Aorta (tissue), 5 donors: ENCODE measurements at places on chromosomes 6 and 20. TPM values are rescaled to one million over a fixed set of nuclear protein-coding genes. Genes with fewer than 3 reads are reported as not detected.

- H3K27me3 ChIP-seq, result no peaks in the 10 kb centered on the region
- no peak overlapping the region for H3K27ac ChIP-seq
- H3K36me3 ChIP-seq, result no peaks in the 10 kb centered on the region
- H3K4me3 ChIP-seq, result no peak overlapping the region
- H3K4me1 ChIP-seq, result no peaks in the 10 kb centered on the region
These were observed 453.0 kb downstream of the LMBRD1 start for GRCh38 chr6:69343851-69344250.

GRCh38 chr6:56958481-56958880, 3.6 kb downstream of the BEND6 start:
- no peak overlapping the region for H3K4me3 ChIP-seq
- no peaks in the 10 kb centered on the region for H3K4me1 ChIP-seq
- no peak for DNase-seq

GRCh38 chr6:107632381-107633136, 142.6 kb downstream of the SOBP start:
- H3K36me3 ChIP-seq, result no peaks in the 10 kb centered on the region
- H3K4me3 ChIP-seq, result no peak overlapping the region
- no peaks in the 10 kb centered on the region for H3K27me3 ChIP-seq
- no peak for DNase-seq

WFDC10B gene
- total RNA-seq, result not detected

- DNase-seq, result no peak
- no peaks in the 10 kb centered on the region for H3K27me3 ChIP-seq
- H3K36me3 ChIP-seq, result no peaks in the 10 kb centered on the region
- H3K4me3 ChIP-seq, result peak overlapping the region; percentile 60
These were observed 39.6 kb downstream of the ILRUN start for GRCh38 chr6:34657037-34657306.

GRCh38 chr6:41917528-41917927, 3.4 kb downstream of the MED20 start:
- H3K36me3 ChIP-seq, result peaks cover 3% of the 10 kb centered on the region
- H3K27ac ChIP-seq, result no peak overlapping the region
- no peak for DNase-seq
- no peak overlapping the region for H3K4me3 ChIP-seq

DNA sequence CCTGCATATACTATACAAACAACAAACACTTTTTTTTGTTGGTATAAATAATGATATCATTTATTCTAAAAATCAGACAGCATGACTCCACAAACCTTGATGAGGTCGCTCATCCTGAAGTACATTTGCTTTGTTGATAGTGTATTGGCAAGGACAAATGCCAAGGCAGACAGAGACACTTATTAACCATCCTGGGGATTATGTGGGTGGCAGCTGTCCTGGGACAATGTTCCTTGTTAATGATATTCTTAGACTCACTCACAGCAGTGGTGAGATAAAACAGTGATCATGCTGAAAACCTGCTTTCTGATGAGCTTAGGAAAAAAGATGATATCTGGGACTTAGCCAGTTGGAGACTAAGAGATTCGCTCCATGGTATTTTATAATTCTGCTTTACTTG, 85.4 kb upstream of the OGFRL1 start:
- H3K4me1 ChIP-seq, result no peaks in the 10 kb centered on the region
- H3K4me3 ChIP-seq, result no peak overlapping the region
- H3K27ac ChIP-seq, result no peak overlapping the region
- no peaks in the 10 kb centered on the region for H3K36me3 ChIP-seq

- H3K36me3 ChIP-seq, result no peaks in the 10 kb centered on the region
- no peaks in the 10 kb centered on the region for H3K27me3 ChIP-seq
- no peak for DNase-seq
- H3K4me1 ChIP-seq, result no peaks in the 10 kb centered on the region
- H3K4me3 ChIP-seq, result no peak overlapping the region
These were observed 59.5 kb downstream of the ID4 start for GRCh38 chr6:19896693-19897010.

DNA sequence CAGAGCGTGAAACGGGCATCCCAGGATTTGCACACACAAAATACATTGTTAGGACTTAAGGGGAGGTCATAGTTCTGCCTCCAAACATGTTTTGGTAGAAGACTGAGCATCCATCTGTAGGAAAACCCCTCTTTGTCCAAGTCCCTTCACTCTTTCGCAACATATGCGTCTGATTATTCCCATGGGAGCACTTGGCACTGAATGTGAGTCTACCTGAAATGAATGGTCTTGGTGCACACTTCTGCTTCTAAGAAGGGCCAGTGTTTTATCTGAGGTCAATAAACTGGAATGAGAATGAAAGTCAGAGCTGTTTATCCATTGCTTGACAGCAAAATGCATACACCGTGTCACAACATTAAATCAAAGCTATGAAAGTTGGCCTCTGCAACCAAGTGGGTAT, 33.0 kb downstream of the GJA10 start:
- H3K4me1 ChIP-seq, result no peaks in the 10 kb centered on the region
- DNase-seq, result no peak
- H3K27ac ChIP-seq, result no peak overlapping the region
- H3K36me3 ChIP-seq, result no peaks in the 10 kb centered on the region
- no peaks in the 10 kb centered on the region for H3K27me3 ChIP-seq

CCN5 gene
- total RNA-seq, result 59.4 TPM

- H3K4me3 ChIP-seq, result no peak overlapping the region
- DNase-seq, result no peak
- H3K4me1 ChIP-seq, result no peaks in the 10 kb centered on the region
- H3K27ac ChIP-seq, result no peak overlapping the region
These were observed 170.4 kb upstream of the SPTLC3 start for GRCh38 chr20:12838261-12838866.

TTI1 gene
- 11.8 TPM for total RNA-seq

- peaks cover 9% of the 10 kb centered on the region for H3K36me3 ChIP-seq
- no peak overlapping the region for H3K27ac ChIP-seq
- DNase-seq, result no peak
- no peaks in the 10 kb centered on the region for H3K4me1 ChIP-seq
These were observed 67.4 kb upstream of the HINT3 start for GRCh38 chr6:125888989-125889656.

DNA sequence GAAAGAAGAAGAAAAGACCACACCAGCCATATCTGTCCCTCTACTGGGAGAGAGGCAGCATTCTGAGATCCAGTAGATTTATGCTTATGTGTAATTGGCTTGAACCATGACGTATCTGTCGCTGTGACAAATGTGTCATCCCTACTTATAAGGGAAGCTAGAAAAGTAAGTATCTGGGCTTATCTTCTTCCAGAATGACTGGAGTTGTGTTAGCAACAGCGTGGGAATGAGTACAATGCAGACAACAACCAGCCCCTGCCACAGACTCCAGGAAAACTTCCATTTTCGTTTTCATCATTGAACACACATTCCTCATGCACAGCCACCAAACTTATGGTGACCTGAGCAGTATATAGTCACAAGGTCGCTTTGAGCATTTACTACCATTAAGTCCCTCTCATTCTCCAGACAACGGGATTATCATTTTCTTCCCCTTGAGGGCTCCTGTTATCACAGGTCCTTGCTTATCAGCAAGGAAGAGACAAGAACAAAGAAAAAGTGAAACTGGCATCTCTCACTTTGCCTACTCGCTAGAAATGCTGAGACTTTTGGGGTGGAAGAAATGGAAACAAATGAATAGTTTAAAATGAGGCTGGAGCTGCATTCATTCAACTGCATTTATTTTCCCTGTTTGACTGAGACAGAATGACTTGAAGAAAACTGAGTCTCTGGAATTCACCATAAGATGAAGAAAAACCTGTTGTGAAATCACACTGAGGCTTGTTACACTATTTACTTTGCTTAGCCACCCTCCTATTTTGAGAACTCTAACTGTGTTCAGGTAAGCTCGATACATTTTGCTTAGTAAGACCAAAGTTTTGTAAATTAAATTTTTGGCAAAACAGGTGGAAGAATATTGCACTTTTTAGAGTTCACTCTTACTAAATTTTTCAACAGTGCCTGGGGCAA, 149.3 kb upstream of the FOXQ1 start:
- H3K36me3 ChIP-seq, result no peaks in the 10 kb centered on the region
- no peaks in the 10 kb centered on the region for H3K27me3 ChIP-seq
- DNase-seq, result no peak
- no peak overlapping the region for H3K27ac ChIP-seq

RAB44 gene
- 0.66 TPM for total RNA-seq
